ENCODE measurements at places on chromosomes 13 and 19.

DNA sequence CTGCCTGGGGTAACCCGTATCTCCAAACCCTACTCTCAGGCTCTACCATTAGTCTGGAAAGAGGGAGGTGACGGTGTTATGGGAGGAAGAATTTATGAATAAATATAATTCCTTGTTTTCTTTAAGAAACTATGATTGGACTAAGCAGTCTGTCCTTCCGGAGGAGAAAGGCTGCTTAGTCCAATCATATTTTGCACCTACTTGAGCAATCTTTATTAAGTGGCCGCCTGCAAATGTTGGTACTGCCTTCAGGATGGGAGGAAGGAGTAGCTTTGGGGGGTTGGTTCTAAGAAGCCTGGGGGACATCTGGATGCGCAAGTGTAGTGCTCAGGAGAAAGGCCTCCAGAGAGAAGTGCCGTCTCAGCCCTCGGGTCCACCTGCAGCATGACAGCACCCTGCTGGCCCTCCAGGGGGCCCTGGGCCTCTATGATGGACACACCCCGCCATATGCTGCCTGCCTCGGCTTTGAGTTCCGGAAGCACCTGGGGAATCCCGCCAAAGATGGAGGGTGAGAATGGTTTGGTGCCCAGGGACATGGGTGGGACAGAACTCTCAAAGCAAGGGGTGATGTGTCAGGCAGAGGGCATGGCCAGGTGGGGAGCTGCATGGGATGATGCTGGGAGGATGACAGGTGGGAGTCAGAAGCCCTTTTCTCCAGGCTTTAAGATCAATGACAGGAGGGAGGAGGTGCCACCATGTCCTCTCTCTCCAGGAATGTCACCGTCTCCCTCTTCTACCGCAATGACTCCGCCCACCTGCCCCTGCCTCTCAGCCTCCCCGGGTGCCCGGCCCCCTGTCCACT lies 4.1 kb downstream of the ACP4 start:
- DNase-seq, result no peak

- DNase-seq, result no peak
These were observed 1.1 kb upstream of the APOE start for GRCh38 chr19:44904426-44904994.

DNA sequence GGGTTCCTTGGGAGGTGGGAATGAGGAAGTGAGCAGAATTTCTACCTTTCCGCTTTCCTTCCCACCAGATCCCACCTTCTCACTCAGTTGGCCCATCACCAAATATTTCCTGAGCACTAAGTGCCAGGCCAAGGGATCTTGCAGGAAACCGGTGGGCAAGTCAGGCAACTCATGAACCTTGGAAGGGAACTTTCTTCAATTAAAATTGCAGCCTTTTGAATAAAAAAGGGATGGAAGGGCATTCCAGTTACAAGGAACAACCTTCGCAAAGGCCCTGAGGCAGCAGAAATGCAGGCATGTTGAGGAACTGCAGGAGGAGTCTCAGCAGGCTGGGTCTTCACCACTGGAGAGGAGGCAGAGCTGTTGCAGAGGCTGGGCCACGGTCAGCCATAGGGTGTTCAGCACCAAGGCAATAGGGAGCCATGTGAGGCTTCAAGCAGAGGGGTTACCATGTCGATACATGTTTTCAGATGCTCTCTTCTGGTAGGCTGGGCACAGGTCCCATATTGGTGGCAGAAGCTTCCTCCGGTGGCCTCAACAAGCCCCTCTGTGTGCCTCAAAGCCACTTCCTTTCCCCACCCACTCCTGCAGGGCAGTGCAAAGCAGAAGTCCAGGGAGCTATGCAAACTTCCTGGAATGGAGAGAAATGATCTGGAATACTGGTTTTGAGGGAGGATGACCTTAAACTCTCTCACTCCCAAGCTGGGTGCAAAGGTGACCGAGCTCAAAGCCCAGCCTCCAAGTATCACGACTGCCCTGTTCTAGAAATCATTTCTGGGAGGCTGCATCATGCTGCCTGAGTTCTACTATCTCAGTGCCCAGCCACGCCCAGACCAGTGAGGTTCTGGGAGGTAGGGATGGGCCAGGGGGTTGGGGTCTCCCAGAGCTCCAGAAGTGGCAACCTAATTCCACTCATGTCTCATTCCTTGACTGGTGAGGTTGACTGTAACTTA lies at the start of gene FUT6:
TSS of gene FUT6 (minus strand) at position 638 of the 953 bp plus-strand sequence. CDS start 7,135 bp downstream, outside the sequence.
- DNase-seq, result no peak

GRCh38 chr19:609004-609346 lies 19.3 kb downstream of the HCN2 start:
- no peak for DNase-seq

- DNase-seq, result no peak
These were observed 16.0 kb downstream of the ZNF100 start for GRCh38 chr19:21751384-21751783.

DNA sequence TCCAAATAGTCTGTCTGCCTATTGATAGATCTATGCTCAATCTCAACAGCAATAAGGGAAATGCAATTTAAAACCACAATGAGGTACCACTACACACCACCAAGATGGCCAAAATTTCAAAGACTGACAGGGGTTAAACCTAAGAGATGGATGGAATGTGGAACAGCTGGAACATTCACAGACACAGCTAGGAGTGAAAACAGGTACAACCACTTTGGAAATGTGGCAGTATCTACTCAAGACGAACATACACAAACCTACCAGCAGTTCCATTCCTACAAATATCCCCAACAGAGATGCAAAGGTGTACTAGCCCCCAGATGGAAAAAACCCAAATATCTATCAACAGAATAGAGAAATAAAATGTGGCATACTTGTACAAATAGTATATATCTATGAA lies 86.4 kb downstream of the TSC22D1 start:
- no peak for DNase-seq

- DNase-seq, result no peak
These were observed 35.8 kb downstream of the ESD start for GRCh38 chr13:46761174-46761573.

All from smooth muscle cell of the brain vasculature (primary cell).